Central memory CD4-positive, alpha-beta T cell (primary cell): ENCODE measurements at places on chromosomes 13 and 19.

- DNase-seq = peak; percentile 48
These were observed 3.5 kb downstream of the SSBP4 start for GRCh38 chr19:18422530-18423191.

DNA sequence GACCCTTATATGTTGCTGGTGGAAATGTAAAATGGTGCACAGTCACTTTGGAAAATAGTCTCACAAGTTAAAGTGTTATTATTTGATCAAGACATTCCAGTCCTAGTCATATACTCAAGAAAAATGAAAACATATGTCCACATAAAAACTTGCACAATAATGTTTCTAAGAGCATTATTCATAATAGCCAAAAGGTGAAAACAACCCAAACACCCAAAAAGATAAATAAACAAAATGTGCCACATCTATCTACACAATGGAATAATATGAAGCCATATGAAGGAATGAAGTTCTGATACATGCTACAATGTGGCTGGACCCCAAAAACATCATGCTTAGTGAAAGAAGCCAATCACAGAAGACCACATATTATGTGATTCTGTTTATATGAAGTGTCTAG, 14.4 kb upstream of the AKAP8 start:
- DNase-seq = no peak

DNA sequence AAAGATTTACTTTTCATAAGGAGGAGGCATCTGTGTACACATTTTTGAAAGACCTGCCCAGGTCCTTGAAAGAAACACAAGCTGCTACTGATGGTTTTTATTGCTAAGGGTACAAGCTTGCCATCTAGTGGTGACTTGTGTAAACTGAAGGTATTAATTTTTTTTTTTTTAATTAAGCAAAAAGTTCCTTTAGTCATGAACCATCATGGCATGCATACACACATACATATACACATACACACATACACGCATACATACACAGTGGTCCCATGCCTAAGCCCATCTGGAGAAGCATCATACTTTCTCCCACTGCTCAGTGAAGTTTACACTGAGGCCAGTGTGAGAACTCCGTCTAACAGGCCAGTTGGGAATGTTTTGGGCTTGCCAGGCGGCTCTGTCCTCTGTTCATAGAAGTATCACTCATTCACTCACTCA, 312.5 kb downstream of the DCLK1 start:
- no peak for DNase-seq

GRCh38 chr13:36353001-36353400, 6.8 kb upstream of the SPART start:
- DNase-seq = no peak

DNA sequence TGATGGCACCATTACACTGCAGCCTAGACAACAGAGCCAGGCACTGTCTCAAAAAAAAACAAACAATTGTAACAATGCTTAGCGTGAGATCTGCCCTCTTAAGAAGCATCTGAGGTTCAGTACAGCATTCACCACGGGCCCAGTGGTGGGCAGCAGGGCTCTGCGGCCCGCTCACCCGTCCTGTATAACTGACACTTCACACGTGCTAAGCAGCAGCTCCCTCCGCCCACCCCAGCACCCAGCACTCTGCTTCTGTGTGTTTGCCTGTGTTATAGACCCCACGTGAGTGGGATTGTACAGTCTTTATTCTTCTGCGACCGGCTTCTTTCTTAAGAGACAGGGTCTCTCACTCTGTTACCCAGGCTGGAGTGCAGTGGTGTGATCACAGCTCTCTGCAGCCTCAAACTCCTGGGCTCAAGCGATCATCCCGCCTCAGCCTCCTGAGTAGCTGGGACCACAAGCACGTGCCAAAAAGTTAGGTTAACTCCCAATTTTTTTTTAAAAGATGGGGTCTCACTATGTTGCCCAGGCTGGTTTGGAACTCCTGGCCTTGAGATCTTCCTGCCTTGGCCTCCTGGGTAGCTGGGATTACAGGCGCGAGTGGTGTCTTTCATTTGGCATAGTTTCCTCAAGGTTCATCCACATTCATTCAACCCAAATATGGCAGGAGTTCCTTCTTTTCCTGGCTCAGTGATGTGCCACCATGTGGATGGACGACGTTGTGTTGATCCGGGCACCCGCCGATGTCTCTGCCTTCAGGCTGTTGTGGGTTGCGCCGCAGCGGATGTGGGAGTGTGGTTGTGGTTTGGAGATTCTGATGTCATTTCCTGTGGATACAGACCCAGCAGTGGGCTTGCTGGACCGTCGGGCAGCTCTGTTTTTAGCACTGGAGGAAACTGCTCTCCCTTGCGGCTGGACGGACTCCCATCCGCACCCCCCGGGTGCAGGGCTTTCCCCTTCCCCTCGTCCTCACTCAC, 170.0 kb downstream of the KDM4B start:
- peak; percentile 74 for DNase-seq

GRCh38 chr19:5050067-5050656, 81.2 kb downstream of the KDM4B start:
- no peak for DNase-seq

- DNase-seq = no peak
These were observed 18.7 kb upstream of the CRYL1 start for GRCh38 chr13:20544201-20544923.

DNA sequence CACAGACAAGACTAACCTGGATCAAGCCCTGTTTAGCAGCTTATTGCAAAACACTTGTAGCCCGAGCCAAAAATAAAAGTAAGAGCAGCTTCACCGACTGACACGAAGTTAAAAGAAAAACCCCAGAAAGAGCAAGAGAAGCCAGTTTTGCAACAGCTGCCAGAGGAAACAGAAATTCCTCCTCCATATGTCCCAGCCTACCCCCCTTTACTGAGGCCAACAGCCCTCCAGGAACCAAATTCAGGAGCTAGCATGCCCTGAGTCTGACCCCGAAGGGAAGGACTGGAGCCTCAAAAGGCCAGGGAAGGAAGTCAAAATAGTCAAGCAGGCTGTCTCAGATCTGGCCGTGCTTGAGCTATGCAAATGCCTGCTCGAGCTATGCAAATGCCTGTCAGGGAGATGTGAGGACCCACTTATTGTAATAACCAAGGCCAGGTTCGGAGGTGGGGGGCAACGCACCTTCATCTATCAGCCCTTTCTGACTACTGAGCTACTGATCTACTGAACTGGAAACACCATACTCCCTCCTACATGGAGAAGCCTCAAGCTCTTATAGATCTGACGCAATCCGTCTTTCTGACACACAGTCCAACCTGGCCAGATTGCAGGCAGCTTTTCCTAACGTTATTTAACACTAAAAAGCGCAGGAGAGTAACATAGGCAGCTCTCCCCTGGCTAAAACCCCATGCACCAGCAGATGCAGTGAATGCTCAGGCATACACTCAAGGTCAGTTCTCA, 6.7 kb downstream of the SIGLEC11 start:
- no peak for DNase-seq

DNA sequence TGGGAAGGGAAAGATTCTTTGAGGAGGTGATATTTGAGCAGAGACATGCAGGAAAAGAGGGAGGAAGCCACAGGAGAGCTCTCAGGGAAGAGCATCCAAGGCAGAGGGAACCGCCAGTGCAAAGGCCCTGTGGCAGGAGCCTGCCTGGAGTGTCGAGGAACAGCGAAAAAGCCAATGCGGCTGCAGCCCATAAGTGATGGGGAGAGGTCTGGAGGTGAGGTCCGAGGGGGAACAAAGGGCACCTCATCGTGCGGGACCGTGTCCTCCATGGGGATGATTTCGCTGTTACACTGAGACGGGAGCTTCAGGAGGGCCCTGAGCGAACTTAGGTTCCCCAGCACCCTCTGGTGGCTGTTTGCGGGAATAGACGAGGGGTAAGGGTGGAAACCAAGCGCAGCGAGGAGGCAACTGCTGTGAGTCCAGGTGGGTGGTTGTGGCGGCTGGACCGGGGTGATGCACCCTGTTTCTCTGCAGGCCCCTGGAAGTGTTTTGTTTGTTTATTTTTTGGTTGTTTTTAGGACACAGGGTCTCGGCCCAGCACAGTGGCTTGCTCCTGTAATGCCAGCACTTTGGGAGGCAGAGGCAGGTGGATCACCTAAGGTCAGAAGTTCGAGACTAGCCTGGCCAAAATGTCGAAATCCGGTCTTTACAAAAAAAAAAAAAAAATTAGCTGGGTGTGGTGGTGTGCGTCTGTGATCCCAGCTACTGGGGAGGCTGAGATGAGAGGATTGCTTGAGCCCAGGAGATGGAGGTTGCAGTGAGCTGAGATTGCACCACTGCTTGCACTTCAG, 5.9 kb upstream of the EHD2 start:
- DNase-seq = peak; percentile 52

GRCh38 chr19:12834976-12835757, 788 bp upstream of the RTBDN start:
- DNase-seq = no peak

DNA sequence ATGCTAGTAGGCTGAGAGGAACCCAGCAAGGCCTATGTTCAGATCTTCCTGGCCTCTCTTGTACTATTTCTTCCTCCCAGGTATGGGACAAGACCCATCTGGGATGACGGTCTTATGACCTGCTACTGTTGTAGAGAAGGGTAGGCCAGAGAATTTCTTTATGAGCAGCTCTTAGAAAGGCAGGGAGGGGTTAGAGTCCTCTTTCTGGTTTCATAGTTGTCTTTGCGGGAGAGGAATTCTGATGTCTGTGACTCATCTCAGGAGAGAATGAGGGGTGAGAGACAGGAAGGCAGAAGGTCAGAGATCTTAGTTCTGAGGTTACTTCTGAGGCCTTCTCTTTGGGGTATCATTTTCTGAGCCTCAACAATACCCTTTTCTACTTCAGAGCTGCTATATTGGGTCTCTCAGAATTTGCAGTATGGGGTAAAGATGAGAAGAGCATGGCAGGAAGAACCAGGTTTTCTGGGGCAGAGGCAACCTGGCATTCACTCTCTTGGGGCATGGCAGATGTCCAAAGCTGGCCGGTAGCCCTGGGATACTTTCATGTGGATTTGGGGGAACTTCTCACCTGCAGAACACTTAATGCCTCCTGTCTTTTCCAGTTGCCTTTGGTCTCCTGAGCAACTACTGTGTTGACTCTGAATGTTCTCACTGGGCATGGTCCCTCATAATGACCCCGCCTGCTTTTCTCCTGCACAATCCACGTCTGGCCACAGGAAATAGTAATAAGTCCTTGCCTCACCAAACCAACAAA, 154.4 kb downstream of the GGACT start:
- no peak for DNase-seq

- DNase-seq = no peak
These were observed 73.0 kb upstream of the MAB21L1 start for GRCh38 chr13:35549481-35549880.

DNA sequence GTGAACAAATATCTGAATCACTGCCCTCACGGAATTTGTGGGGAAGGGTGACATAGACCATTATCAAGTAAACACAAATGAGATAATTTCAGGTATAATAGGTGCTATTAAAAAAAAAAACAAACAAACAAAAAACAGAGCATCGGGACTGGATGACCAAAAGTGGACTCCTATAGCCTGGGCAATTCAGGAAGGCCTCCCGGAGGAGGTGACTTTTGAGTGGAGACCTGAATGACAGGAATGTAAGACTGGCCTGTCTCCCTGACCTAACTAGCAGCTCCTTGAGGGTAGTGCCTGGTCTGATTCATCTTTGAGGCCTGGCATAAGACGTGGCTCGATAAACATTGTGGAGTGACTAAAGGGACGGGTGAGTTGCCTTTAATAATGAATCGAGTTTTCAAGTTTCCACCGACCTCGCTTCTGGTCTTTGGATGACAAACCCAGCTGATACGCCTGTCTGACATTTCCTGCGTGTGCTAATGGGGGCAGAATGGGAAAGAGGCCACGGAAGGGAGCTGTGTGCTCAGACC, 6.8 kb downstream of the KLK10 start:
- no peak for DNase-seq

DNA sequence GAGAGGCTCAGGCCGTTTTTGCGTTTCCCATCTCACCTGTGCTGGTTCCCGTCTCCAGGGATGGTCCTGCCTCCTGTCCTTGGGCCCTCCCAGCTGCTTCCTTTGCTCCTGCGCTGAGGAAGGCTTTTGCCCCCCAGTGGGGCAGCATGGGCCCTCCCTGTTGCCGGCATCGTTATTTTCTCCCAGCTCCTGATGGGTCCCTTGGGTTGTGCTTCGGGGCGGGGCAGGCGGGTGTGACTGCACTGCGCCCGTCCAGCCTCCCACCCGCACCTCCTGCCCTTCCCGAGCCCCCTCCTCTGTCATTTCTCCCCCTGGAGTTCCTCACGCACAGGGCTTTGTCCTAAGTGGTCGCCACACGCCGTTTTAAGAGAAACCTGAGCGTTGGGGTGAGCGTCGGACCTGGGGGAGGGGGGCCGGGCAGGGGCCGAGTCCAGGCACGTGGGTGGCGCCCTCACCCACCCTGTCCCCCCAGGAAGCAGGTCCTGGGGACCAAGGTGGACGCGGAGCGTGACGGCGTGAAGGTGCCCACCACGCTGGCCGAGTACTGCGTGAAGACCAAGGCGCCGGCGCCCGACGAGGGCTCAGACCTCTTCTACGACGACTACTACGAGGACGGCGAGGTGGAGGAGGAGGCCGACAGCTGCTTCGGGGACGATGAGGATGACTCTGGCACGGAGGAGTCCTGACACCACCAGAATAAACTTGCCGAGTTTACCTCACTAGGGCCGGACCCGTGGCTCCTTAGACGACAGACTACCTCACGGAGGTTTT, 2.8 kb upstream of the GZMM start:
- no peak for DNase-seq

DNA sequence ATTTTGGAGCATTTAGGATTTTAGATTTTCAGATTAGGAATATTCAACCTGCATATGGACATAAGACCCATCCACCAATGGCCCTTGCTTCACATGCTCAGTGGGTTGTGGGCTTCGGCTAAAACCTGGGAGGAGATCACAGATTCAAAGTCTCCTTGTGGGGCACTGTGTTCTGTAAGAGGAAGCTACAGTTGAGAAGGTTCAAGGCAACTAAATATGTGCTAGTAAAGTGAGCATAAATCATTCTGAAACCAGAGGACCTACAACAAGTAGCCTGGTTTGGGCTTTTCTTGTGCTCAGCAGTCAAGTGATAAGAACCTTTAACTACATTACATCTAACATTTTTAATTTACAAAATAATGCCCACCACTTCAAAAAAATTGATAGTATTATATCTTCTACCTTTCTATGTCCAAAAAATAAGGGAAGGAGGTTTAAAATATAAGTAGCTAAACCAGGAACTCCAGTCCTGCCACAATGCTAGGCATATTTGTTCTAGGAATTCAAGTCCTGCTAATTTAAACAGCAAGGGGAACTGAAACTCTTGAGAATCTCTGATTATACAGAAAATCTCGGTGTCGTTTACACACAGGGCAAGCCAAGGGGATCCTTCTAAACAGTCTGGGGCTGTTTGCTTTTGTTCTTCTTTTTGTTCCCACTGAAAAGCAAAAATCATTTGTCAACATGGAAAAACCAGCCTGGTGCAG, 36.6 kb downstream of the FOXO1 start:
- no peak for DNase-seq

GRCh38 chr13:65854431-65854830, 1375.7 kb downstream of the PCDH9 start:
- DNase-seq = no peak
